T-helper 17 cell (primary cell): ENCODE measurements at places on chromosomes 6 and 20. TPM values are rescaled to one million over a fixed set of nuclear protein-coding genes. Genes with fewer than 3 reads are reported as not detected.

Gene CDSN
- not detected for total RNA-seq

Gene SYNDIG1
- total RNA-seq = not detected

Gene BCL2L1
- total RNA-seq = 59.1 TPM

DNA sequence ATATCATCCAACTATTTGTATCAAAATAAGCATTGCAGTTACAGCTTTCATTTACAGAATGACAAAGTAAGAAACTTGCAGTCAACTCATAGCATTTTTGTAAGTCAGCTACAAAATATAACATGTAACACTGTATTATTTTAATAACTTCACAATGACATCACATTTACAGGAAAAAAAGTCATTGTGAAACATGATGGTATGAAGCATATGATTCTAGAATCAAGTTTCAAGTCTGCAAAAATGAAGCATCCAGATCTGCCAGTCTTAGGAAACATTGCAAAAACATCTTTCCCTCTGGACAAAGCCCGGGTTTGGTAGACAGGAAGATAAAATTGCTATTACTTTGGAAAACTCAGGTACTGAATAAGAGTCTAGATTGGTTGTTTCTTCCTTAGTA lies 263.9 kb upstream of the NT5E start:
- DNase-seq = no peak

- DNase-seq = no peak
These were observed 55.1 kb downstream of the KIAA0408 start for GRCh38 chr6:127404133-127404532.

Gene TCF21
- total RNA-seq = not detected

GRCh38 chr20:16713066-16713465 lies 16.8 kb upstream of the SNRPB2 start:
- no peak for DNase-seq

DNA sequence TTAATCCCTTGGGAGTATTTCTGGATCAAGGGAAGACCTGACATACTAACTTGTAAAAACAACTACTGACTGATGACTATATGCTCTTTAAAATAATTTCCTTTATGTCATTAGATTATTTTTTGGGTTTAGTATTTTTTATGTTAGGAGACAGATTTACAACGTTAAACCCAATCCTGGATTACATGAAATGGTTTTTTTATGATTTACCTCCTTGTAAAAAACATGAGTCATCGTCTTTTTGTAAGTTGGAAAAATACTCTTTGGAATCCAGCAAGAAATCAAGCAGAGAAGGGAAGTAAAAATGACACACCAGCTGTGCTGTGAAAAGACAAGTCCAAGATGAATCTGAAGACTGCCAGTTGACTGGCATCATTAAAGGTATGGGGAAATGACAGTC lies 6.7 kb downstream of the STK4 start:
- DNase-seq = no peak

Gene TINAG
- not detected for total RNA-seq

DNA sequence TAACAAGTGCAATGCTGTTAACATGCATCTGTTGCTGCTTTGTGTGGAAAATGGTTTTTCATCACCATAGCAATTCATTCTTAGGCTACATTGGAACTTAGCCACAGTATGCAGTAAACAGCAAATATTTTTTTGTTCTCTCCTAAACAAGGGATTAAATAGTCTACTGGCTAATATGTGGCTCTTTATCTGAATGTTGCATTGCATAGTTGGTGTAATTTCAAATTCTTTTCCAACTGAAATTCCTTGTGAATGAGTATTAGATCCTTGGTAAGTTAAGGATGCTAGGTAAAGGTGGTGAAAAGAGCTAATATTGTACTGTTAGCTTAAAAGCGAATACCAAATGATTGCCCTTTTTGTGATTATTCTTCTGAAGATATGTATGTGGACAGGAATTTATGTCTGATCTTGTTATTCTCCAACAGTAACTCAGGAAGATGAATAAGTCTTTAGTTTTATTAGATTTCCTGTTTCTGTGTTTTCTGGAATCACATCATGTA lies 958 bp downstream of the MLIP start:
- no peak for DNase-seq

DNA sequence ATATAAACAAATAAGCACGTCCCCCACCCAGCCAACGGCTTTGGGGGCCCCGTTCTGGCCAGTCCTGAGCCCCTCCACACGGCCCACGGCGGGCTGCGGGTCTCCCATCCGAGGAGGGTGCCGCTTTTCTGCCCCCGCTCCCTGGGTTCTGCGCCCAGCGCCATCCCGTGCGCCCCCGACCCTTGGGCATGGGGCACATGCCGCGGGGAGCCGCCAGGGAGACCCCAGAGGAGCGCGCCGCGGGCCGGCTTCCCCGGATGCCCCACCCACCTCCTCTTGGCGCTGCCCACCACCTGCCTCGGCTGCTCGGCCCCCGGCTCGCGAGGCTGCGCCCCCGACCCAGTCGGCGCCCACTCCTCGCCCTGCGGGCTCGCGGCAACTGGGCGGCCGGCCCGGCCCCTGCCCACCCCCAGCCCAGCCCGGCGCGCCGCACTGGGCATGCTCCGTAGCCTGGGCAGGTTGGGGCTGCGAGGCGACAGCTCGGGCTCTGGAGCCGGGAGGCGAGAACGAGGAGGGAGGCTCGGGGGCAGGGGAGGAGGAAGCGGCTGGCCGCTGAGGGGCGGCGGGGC lies 570 bp upstream of the PLCB4 start:
- DNase-seq = no peak

DNA sequence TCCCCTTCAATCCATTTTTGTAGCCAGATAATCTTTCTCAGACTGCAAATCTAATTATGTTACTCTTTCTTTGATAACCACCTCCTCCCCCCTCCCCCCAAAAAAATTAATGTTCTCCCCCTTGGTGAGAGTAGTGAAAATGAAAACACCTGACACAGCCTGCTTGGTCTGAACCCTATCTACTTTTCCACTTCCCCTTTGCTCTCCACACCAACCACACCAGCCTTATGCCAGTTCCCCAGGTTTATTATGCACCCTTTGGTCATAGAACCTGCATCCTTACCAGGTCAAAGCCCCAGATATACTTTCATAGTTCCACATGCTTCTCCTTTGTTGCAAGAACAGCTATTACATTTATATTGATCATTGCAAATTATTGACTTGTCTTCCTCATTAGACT lies 19.4 kb downstream of the PFDN4 start:
- no peak for DNase-seq

- peak; percentile 39 for DNase-seq
These were observed 47.2 kb downstream of the FOXF2 start for GRCh38 chr6:1436334-1437306.

DNA sequence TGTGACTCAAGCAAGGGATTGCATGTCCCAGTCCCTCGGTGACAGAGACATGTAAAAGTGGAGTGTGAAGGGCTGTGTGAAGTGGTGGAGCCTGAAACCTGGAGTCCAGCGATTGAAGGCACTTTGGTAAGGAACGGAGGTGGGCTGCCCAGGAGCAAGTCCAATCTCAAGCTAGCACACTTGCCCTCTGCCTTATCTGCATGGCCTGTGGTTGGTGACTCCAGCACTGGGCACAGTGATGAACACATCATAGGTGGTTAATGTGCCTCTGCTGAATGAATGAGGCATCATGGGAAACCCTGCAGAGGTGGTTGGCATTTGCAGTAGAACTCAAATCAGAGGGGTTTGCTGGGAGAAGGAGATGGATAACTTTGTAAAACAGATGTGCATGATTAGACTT lies 14.9 kb upstream of the ULBP3 start:
- no peak for DNase-seq

DNA sequence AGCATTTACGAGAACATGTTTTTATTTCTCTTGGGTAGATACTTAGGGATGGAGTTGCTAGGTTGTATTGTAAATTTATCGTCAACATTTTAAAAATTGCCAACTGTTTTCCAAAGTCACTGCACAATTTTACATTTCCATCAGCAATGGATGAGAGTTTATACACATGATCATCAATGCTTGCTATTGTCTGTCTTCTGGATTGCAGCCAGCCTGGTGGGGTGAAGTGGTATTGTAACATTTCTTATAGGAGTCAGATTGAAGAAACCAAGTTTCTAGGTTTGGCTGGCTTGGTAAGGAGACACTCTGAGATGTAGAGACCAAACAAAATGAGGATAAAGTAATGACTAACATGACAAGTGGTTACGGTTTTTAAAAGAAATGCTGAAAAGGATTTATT lies 57.1 kb upstream of the HDDC2 start:
- DNase-seq = no peak
